Astrocyte of the spinal cord (primary cell): ENCODE measurements at places on chromosomes 1 and 21.

GRCh38 chr1:39026051-39026865, at the start of gene NDUFS5:
NDUFS5 (plus strand) TSS chr1:39026350; CDS start chr1:39028725, 2,375 bp downstream.
- peak; percentile 95 for DNase-seq

GRCh38 chr1:49526672-49527071, 497.1 kb downstream of the AGBL4 start:
- DNase-seq, result no peak

- no peak for DNase-seq
Measured at GRCh38 chr1:172480431-172480830, 36.6 kb upstream of the PIGC start.

GRCh38 chr21:15066123-15066575, 1.3 kb upstream of the NRIP1 start:
- DNase-seq, result peak; percentile 52

- no peak for DNase-seq
Measured at GRCh38 chr1:153396461-153396860, 5.6 kb upstream of the S100A8 start.

DNA sequence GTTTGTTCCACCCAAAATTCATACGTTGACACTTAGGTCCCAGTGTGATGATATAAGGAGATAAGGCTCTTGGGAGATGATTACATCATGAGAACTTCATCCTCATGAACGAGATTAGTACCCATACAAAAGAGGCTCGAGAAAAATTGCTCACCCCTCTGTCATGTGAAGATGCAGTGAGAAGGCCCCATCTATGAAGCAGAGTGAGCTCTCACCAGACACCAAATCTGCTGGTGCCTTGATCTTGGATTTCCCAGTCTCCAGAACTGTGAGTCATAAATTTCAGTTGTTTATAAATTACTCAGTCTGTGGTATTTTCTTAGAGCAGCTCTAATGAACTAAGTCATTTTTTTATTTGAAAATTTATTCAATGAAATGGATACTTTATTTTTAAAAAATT, 42.6 kb upstream of the USP25 start:
- DNase-seq, result no peak

DNA sequence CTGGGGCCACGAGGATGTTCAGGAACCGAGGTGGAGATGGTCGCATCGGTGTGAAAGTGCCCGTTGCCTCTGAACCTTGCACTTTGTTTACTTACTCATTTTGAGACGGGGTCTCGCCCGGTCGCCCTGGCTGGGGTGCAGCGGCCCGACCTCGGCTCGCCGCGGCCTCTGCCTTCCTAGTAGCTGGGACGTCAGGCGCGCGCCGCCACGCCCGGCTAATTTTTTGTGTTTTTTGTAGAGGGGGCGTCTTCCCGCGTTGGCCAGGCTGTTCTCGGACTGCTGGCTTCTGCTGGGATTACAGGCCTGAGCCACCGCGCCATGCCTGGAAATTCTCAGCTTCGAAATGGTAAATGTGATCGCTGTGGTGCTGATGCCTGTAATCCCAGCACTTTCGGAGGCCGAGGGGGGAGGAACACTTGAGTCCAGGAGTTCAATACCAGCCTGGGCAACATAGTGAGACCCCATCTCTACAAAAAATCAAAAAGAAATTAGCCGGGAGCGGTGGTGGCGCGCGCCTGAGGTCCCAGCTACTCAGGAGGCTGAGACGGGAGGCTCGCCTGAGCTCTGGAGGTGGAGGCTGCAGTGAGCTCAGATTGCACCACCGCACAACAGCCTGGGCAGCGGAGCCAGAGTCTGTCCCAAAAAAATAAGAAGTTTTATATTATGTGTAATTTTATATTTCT, 684 bp upstream of the MRPL20 start:
- peak; percentile 33 for DNase-seq

- DNase-seq, result no peak
Measured at GRCh38 chr1:221350091-221350490, 391.8 kb downstream of the DUSP10 start.

DNA sequence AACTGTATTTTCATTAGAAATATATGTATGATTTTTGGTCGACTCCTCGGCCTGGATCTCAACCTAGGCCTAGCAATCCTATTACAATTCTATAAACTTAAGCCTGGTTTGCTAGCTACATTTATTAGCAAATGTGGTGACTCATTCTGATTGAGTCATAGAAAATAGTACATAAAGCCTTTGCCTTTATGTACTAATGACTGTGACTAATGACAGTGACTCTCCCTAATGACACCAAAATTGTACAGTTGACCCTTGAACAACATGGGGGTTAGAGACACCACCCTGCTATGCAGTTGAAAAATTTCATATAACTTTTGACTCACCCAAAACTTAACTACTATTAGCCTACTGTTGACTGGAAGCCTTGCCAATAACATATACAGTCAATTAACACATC, 78.9 kb downstream of the CLEC20A start:
- peak; percentile 83 for DNase-seq

DNA sequence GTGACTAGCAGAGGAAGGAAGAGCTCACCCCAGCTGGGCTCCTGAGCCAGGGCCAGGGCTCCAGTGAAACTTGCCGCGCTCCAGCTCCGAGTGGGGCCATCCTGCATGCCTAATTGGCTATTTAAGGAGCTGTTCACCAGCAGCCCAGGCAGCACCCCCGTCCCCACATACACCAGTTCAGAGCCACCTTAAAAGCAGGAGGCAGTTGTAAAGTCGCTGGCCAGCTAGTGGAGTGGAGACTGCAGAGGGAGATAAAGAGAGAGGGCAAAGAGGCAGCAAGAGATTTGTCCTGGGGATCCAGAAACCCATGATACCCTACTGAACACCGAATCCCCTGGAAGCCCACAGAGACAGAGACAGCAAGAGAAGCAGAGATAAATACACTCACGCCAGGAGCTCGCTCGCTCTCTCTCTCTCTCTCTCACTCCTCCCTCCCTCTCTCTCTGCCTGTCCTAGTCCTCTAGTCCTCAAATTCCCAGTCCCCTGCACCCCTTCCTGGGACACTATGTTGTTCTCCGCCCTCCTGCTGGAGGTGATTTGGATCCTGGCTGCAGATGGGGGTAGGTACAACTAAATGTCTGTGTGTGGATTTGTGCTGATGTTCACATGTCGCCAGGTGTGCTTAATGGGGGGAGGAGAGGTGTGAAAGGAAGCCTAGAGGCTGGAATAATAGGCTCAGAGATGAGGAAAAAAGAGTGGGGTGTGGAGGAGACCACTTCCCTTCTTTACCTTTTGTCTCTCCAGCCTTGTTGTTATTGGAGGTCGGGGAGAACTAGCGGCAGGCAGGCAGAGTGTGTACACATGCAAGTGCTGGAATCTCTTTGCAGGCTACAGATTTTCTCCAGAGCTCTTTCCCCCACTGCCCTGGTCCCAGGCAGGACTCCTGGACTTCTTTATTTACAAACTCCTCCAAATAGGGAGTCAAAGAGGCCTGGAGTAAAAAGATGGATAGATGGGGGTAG, at the start of gene CA14:
Gene CA14 (plus strand): TSS at position 151 of the 962 bp plus-strand sequence. CDS start 355 bp downstream, at position 506.
- DNase-seq, result no peak

- DNase-seq, result no peak
Measured at GRCh38 chr1:11485191-11485590, 6.2 kb downstream of the DISP3 start.

DNA sequence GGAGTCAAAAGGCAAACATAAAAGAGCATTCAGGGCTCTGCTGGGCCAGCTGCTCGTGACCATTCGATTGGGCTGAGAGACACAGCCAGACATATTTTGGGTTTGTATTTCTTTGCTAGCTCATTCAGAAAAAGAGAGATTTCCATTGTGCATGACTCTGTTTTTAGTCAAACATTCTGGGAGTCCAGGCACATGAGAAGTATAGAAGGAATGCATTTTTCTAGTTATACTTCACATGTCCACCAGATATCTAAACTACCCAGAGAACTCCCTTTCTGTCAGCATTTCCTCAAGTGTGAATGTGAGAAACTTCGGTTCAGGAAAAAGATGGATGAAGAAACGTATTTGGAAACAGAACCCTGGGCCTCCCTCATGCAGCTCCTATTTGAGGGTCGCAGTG, 6.3 kb upstream of the KCNE1 start:
- DNase-seq, result no peak

DNA sequence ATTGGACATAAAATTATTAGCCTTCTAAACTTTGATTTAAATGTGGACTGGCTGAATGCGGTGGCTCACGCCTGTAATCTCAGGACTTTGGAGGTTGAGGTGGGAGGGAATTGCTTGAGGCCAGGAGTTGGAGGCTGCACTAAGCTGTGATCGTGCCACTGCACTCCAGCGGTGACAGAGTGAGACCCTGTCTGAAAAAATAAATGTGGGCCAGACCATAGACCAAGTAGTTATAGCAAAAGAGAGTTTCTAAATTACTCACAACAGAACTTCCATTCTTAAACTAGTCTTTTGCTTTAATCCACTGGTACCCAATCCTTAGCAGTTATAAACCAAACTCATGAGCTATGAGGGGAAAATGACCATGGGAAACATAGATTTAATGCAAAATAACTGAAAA, 35.2 kb downstream of the RAP1A start:
- no peak for DNase-seq

DNA sequence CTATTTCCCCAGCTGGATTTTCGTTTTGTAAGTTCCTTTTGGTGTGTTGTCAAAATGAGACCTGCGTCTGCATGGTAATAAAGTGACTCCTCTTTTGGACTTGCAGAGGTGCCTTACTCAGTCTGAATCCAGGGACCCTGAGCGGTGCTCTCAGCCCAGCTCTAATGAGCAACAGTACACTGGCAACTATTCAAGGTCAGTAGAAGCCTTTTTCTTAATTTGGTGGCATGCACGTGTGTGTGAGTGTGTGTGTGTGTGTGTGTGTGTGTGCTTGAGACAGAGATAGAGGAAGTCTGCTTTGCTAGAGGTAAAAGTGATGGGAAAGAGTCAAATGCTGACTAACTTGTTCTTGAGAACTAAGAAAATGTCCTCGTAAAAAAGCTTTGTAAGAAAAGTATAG, 105.4 kb downstream of the CD247 start:
- no peak for DNase-seq

DNA sequence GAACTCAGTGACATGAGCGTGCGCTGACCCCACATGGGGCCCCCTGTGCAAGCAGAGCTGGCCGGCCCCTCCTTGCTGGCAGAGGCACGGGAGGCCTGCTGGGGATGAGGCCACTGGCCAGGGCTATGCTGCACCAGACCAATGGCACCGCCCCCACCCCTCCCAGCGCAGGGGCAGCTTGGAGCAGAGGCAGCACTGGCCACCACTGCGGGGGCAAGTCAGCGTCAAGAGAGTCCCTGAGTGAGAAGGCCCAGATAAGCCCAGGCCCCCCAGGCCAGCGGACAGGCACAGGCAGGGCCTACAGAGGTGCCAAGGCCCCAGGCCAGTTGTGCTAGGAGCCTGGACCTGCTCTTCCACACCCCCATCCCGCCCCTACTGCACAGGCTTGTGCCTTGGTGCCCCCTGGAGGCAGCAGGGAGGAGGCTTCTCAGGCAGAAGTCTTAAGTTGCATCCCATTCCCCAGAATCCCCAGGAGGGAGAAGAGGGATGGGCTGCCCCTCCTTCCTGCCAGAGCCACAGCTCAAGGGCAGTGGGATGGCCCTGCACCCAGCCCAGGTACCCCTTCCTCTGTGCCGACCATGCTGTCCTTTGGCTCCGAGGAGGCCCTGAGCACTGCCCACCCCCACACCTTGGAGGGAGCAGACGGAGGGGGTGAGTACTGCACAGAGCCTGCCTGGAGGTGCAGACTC, 35.8 kb downstream of the EPHX1 start:
- peak; percentile 84 for DNase-seq

DNA sequence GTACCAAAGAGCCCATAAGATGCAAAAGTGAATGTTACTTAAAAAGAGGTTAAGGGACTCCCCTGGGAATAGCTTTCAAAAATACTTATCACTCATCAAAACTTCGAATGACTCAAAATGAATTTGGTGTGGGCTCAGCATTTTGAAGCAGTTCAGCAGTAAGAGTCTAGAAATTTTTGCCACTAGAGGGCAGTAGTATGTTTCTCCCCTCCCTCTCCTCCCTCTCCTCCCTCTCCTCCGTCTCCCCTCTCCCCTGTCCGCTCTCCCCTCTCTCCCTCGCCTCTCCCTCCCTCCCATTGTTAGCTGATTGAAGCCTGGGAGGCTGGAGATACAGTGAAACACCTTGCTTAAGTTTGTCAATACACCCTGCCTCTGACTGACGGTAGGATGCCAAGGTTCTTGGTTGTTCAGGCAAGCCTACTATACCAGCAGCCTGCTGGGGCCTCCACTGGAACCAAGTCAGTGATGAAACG, 70.8 kb upstream of the TENT5C start:
- DNase-seq, result peak; percentile 51

DNA sequence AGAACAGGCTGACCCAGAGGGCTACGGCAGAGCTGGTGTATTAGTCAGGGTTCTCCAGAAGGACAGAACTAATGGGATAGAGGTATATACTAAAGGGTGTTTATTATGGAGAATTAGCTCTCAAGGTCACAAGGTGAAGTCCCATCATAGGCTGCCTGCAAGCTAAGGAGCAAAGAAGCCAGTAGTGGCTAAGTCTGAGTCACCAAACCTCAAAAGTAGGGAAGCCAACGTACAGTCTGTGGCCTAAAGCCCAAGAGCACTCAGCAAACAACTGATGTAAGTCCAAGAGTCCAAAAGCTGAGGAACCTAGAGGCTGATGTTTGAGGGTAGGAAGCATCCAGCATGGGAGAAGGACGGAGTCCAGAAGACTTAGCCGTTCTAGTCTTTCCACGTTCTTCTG, 179.2 kb downstream of the BACH1 start:
- peak; percentile 81 for DNase-seq

GRCh38 chr1:198934901-198935305, 296.1 kb downstream of the PTPRC start:
- no peak for DNase-seq

- DNase-seq, result no peak
Measured at GRCh38 chr1:72547412-72547811, 265.1 kb upstream of the NEGR1 start.

DNA sequence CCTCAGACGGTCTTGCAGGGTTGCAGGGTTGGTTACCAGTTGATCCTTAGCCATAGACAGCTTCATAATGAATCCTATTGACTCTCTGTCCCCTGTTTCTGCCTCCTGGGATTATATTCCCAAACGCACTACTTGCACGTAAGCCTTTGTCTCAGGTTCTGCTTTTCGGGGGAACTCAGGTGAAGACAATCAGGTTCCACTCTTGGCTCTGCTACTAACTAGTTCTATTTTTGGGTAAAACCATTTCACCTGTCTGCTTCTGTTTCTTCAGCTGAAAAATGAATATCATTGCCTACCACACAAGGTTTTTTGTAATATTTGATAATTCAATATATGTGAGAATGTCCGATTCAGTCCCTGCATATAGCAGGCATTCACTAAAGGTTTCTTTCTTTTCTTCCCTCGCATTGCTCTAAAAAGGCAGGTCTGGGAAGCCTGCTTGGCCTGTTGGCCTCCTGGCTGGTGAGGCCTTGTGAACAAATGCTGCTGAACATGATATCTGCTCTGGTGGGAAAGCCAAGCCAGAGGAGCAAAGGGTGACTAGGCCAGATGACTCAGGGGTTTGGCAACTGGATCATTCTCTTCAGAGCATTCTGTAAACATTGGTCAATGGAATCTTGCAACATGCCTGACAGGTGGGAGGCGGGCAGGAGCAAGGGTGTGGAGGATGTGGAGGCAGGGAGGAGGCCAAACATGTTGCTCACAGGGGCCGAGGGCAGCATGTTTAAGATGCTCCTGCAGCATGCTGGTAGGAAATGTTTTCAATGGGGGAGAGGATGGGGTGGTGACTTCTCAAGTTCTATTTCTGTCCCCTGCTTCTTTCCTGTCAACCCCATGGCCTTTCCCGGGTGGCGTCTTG, 23.8 kb downstream of the IER5 start:
- peak; percentile 95 for DNase-seq

- no peak for DNase-seq
Measured at GRCh38 chr21:26465916-26466315, 107.2 kb downstream of the CYYR1 start.

GRCh38 chr1:59404796-59405195, 107.9 kb downstream of the FGGY start:
- DNase-seq, result no peak
